SJSA1 (cell line): ENCODE measurements at places on chromosomes 2 and 18.

- no peaks in the 10 kb centered on the region for H3K36me3 ChIP-seq
- H3K27me3 ChIP-seq: no peaks in the 10 kb centered on the region
- no peak for DNase-seq
- H3K4me3 ChIP-seq: no peak overlapping the region
- H3K4me1 ChIP-seq: peaks cover 13% of the 10 kb centered on the region
These were observed 466.0 kb upstream of the TNP1 start for GRCh38 chr2:217325816-217326215.

- no peak overlapping the region for H3K27ac ChIP-seq
- H3K36me3 ChIP-seq: peaks cover 12% of the 10 kb centered on the region
- H3K4me3 ChIP-seq: no peak overlapping the region
- H3K27me3 ChIP-seq: no peaks in the 10 kb centered on the region
- peaks cover 45% of the 10 kb centered on the region for H3K4me1 ChIP-seq
- DNase-seq: no peak
These were observed 2.1 kb upstream of the TANC1 start for GRCh38 chr2:158966312-158966711.

- no peaks in the 10 kb centered on the region for H3K27me3 ChIP-seq
- no peak overlapping the region for H3K27ac ChIP-seq
- no peaks in the 10 kb centered on the region for H3K36me3 ChIP-seq
- no peak overlapping the region for H3K4me3 ChIP-seq
These were observed 368.4 kb downstream of the EN1 start for GRCh38 chr2:118479020-118479419.

- H3K4me1 ChIP-seq: peaks cover 25% of the 10 kb centered on the region
- no peaks in the 10 kb centered on the region for H3K27me3 ChIP-seq
- DNase-seq: peak; percentile 82
- peak overlapping the region; percentile 85 for H3K27ac ChIP-seq
- no peak overlapping the region for H3K4me3 ChIP-seq
These were observed 86.2 kb downstream of the METTL8 start for GRCh38 chr2:171347591-171348032.

- no peaks in the 10 kb centered on the region for H3K36me3 ChIP-seq
- H3K4me1 ChIP-seq: no peaks in the 10 kb centered on the region
- H3K27ac ChIP-seq: no peak overlapping the region
- peak; percentile 5 for DNase-seq
- 0 out of 2 replicates have a peak, but pooled peaks cover 4% of the 10 kb centered on the region for H3K27me3 ChIP-seq
These were observed 137.4 kb downstream of the ACOXL start for GRCh38 chr2:110869472-110870446.

- no peaks in the 10 kb centered on the region for H3K27me3 ChIP-seq
- no peak overlapping the region for H3K27ac ChIP-seq
- no peak overlapping the region for H3K4me3 ChIP-seq
- no peak for DNase-seq
These were observed 25.7 kb downstream of the MSH6 start for GRCh38 chr2:47808614-47809013.

DNA sequence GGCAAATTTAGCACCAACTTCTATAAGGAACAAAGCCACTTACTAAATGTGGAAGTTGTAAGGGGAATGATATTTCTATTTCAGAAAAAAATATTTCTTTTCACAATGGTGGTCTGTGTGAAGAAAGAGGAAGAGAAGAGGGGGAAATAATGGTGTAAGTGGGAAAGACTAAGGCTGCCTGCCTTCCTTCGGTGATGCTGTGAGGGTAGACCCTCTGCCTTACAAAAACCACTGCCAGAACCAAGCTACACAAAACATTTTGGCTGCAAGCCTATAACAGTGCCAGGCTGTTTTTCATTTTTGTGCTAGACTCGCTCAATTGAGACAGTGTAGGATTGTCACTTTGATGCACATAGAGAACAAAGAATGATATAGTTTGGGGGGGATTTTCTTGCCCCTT, 286.6 kb downstream of the ZEB2 start:
- H3K27ac ChIP-seq: no peak overlapping the region
- no peak for DNase-seq
- no peaks in the 10 kb centered on the region for H3K27me3 ChIP-seq
- H3K36me3 ChIP-seq: no peaks in the 10 kb centered on the region
- H3K4me1 ChIP-seq: no peaks in the 10 kb centered on the region

DNA sequence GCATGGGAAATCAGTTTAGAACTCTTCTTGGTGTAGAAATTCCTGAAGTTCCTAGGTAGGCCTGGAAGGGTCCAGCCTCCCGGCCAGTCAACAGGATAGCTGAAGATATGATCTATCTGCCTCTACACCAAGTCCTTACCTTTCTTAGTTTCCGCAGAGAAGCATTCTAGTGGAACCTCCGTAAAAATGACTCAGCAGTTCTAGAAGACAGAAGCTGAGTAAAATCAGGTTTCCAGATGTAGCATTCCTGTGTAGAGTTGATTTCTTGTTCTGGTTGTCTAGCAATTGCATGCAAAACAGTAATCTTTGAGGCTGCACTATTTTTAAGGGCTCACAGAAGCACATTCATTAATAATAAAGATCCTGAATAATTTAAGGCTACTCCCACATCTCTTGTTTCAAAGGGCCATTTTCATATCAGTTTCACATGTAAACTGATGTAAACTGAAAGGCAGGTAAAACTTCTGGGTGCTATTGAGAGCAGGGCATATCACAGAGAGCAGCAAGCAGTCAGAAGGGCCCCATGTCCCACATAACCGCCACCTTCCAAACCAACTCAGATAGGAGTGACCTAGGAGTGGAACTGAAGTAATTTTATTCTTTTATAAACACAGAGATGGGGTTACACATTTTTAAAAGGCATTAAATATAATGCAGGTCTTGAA, 3.2 kb upstream of the DYTN start:
- H3K4me3 ChIP-seq: no peak overlapping the region
- DNase-seq: no peak
- no peaks in the 10 kb centered on the region for H3K4me1 ChIP-seq
- no peaks in the 10 kb centered on the region for H3K36me3 ChIP-seq
- H3K27me3 ChIP-seq: 0 out of 2 replicates have a peak, but pooled peaks cover 10% of the 10 kb centered on the region
- no peak overlapping the region for H3K27ac ChIP-seq

- no peak overlapping the region for H3K4me3 ChIP-seq
- H3K27ac ChIP-seq: peak overlapping the region; percentile 72
- H3K27me3 ChIP-seq: no peaks in the 10 kb centered on the region
- DNase-seq: peak; percentile 78
These were observed 72.1 kb upstream of the CAB39 start for GRCh38 chr2:230640540-230641011.

- H3K4me3 ChIP-seq: peak overlapping the region; percentile 74
- no peak for DNase-seq
- H3K36me3 ChIP-seq: peaks cover 9% of the 10 kb centered on the region
- H3K4me1 ChIP-seq: 0 out of 2 replicates have a peak, but pooled peaks cover 6% of the 10 kb centered on the region
- H3K27ac ChIP-seq: peak overlapping the region; percentile 93
- no peaks in the 10 kb centered on the region for H3K27me3 ChIP-seq
These were observed 536 bp downstream of the ELP2 start for GRCh38 chr18:36130039-36130831.

- peak; percentile 18 for DNase-seq
- no peak overlapping the region for H3K4me3 ChIP-seq
- no peaks in the 10 kb centered on the region for H3K4me1 ChIP-seq
- no peaks in the 10 kb centered on the region for H3K36me3 ChIP-seq
These were observed 382.3 kb upstream of the CRIM1 start for GRCh38 chr2:35973132-35973736.

GRCh38 chr2:139790807-139791752, 1010.9 kb upstream of the NXPH2 start:
- H3K36me3 ChIP-seq: no peaks in the 10 kb centered on the region
- no peaks in the 10 kb centered on the region for H3K27me3 ChIP-seq
- DNase-seq: no peak

DNA sequence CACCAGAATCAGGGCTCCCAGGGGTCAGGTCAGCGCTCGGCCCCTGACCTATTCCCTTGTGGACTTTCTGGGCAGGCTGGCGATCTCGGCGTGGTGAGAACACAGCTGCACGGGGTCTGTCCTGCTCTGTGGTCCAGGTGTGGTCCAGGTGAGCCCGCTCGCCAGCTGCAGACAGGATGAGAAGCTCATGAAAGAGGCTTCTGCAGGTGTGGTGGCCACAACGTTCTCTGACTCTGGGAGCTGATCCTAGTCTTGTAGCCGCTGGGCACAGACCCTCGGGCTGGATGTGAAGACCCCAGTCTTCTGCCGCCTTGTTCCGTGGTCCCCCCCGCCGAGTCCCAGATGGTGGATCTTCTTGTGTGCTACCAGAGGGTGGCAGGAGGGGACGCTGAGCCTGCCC, 129.7 kb downstream of the RTP5 start:
- no peak overlapping the region for H3K4me3 ChIP-seq
- H3K27ac ChIP-seq: no peak overlapping the region
- no peaks in the 10 kb centered on the region for H3K36me3 ChIP-seq
- H3K27me3 ChIP-seq: peaks cover 19% of the 10 kb centered on the region

GRCh38 chr2:65823511-65823910, 391.1 kb upstream of the SPRED2 start:
- no peak overlapping the region for H3K27ac ChIP-seq
- DNase-seq: no peak
- no peaks in the 10 kb centered on the region for H3K27me3 ChIP-seq
- H3K4me1 ChIP-seq: no peaks in the 10 kb centered on the region
- H3K36me3 ChIP-seq: no peaks in the 10 kb centered on the region
- no peak overlapping the region for H3K4me3 ChIP-seq

DNA sequence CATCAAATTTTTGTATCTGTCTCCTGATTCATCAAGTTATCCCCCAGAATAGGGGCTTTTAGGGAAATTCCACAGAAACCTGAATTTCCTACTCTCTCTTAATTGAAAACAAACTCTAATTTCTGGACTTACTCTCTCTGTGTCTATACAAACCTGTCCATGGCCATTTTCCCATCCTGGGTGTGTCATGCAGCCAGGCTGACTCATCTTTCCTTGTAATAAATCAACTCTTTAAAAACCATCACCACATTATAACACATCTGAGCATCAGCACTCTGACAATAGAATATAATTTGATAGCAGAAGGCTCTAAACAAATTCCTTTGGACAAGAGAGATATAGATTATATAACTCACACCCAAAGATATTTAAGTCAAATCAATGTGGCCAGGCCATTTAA, 610.2 kb downstream of the DCC start:
- no peak overlapping the region for H3K4me3 ChIP-seq
- DNase-seq: no peak
- H3K4me1 ChIP-seq: no peaks in the 10 kb centered on the region
- no peaks in the 10 kb centered on the region for H3K36me3 ChIP-seq

DNA sequence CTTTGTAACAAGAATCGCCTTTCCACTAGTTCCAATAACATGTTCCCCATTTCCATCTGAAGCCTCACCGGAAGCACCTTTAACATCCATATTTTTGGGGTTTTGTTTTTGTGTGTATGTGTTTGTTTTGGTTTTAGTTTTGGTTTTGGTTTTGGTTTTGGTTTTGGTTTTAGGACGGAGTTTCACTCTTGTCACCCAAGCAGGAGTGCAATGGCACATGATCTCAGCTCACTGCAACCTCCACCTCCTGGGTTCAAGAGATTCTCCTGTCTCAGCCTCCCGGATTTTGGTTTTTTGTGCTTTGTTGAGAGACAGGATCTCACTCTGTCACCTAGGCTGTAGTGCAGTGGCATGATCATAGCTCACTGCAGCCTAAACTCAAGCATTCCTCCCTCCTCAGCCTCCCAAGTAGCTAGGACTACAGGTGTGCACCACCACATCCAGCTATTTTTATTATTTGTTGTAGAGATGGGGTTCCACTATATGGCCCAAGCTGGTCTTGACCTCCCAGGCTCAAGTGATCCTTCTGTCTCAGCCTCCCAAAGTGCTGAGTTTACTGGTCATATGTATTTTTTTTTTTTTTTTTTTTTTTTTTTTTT, 36.3 kb downstream of the TGOLN2 start:
- H3K4me3 ChIP-seq: no peak overlapping the region
- no peaks in the 10 kb centered on the region for H3K36me3 ChIP-seq
- no peaks in the 10 kb centered on the region for H3K27me3 ChIP-seq
- H3K4me1 ChIP-seq: peaks cover 4% of the 10 kb centered on the region; the same call in 1 of the 2 replicates
- DNase-seq: no peak
- no peak overlapping the region for H3K27ac ChIP-seq

GRCh38 chr2:11077411-11077810, 77.9 kb upstream of the SLC66A3 start:
- no peak overlapping the region for H3K4me3 ChIP-seq
- peaks cover 18% of the 10 kb centered on the region for H3K4me1 ChIP-seq
- H3K36me3 ChIP-seq: no peaks in the 10 kb centered on the region

- DNase-seq: no peak
- peaks cover 36% of the 10 kb centered on the region for H3K4me1 ChIP-seq
- H3K27ac ChIP-seq: peak overlapping the region; percentile 69
These were observed 30.4 kb downstream of the MTERF4 start for GRCh38 chr2:241071677-241072111.

DNA sequence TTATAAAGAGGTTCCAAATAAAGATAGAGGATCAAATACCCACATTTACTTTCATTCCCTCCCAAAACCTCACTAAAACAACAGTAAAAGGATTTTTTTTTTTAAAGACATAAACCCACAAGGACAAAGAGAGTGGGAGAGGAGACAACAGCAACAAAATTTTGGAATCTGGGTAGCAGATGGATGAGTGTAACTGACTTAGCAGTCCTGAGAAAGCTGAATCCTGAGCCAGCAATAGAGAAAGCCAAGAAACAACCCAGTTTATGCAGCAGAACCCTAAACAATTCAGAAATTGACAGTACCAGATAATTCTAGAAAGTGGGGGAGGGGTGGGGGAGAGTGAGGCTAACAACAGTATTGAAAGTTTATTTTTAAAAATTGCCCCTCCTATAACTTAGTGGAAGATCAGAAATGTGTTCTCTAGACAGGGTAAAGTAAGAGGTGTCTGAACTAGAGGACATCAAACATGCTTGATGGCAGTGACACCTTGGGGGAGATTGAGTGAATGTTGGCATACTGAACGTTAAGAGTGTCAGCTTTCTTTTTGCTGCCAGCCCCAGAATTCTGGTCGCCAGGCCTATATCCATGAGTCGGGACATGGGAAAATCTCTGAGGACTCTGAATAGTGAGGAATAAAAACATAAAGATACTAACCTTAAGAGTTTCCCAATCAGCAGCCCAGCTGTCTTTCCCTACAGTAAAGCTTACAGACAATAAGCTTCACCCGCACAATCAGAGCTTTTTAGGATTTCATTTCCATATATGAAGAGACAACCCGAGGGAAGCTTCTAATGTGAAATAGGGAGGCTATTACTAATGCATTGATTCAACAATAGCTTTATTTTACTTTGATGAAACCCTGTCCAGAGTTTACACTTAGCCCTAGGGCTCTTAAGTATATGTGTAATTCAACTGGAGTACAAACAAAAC, 128.0 kb upstream of the ALPP start:
- no peak overlapping the region for H3K27ac ChIP-seq
- DNase-seq: no peak
- H3K27me3 ChIP-seq: no peaks in the 10 kb centered on the region
- H3K4me3 ChIP-seq: no peak overlapping the region
- peaks cover 7% of the 10 kb centered on the region; the same call in 1 of the 2 replicates for H3K36me3 ChIP-seq

GRCh38 chr2:43051338-43051737, 175.1 kb downstream of the ZFP36L2 start:
- peak; percentile 89 for DNase-seq
- peaks cover 36% of the 10 kb centered on the region for H3K4me1 ChIP-seq
- no peaks in the 10 kb centered on the region for H3K27me3 ChIP-seq
- peak overlapping the region; percentile 40 for H3K27ac ChIP-seq
- H3K4me3 ChIP-seq: no peak overlapping the region
